ENCODE measurements at places on chromosomes 5 and 9.

DNA sequence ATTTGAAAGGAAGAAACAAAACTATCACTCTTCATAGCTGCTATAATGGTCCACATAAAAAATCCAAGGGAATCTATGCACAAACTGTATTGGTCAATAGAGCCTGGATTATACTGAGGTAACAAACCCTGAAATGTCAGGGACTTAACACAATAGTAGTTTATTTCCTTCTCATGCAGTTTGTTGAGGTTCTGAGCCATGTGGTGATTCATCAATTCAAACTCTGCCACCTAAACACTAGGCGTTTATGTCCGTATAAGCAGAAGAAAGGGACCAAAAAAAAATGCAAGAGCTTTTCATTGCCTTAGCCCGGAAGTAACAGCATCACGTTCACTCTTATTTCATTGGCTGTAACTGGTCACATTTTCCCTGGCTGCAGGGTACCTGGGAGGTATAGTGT lies 464.7 kb downstream of the ZSWIM6 start:
- DNase-seq: no peak

- no peak for DNase-seq
Observed at GRCh38 chr5:33997331-33997983, 10.4 kb downstream of the AMACR start.

GRCh38 chr5:172002840-172003512 lies 3.5 kb downstream of the FBXW11 start:
- no peak for DNase-seq

GRCh38 chr9:86046930-86047341 lies 52.4 kb downstream of the GOLM1 start:
- no peak for DNase-seq

DNA sequence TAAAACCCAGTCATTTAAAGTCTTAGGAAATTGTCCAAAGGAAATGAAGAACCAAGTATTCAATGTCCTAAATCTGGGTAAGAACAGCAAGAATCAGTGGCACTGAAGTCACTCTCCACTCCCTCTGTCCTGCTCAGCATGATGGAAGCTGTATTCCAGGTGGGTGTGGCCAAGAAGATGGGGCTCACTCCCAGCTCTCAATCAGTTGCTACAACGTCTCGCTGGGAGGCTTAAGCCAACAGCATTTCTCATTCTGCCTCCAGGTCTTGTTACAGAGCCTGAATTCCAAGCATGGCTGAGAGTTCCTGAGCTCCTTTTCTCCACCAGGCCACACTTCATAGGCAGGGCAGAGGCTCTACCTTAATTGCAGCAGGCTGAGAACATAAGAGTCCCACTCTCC lies 41.2 kb upstream of the TRIO start:
- DNase-seq: no peak

- DNase-seq: no peak
Observed at GRCh38 chr5:137054335-137054734, 444.8 kb downstream of the SPOCK1 start.

DNA sequence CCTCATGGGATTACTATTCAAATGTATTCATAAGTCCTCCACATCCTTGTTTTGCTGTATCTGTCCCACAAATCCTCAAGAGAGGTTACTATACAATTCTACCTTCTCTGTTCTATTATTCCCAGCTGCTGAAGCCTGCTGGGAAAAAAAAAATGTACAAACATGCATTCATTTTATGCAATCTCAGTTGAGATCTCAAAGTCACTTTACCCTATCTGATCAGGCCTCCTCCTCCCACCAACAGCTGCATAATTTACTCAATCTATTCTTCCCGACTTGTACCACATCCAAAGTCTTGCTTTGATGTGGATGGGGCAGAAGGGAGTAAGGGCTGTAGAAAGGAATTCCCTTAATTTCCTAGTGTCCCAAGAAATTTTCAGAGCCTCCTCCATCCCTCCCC lies 28.6 kb downstream of the PSIP1 start:
- no peak for DNase-seq

DNA sequence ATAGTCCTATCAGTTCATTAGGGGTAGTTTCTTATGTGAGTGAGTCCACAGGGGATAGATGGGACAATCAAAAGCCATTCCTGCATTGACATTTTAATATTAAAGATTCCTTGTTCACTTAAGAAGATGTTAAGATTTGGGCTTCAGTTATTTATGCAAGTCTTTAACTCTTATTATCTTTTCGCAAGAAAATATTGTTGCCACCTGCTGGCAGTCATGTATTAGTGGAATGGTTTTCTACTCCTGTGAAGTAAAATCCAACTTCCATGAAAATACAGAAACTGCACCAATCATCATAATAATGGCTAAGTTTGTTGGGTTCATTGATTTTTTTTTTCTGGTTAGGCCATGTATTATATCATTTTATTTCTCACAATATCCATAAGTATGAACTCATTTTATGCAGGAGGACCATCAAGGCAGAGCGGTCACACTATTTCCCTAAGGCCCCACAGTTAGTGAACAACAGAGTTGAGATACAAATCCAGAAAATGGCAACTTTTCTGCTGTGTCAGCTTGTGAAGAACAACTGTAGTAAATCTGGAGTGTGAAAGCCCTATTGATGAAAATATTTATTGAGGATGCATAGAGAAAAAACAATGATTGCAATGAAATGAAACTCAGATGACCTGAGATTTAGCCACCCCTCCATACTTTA lies 88.5 kb upstream of the TXNDC8 start:
- no peak for DNase-seq

- no peak for DNase-seq
Observed at GRCh38 chr5:81003811-81004386, 43.7 kb downstream of the RASGRF2 start.

GRCh38 chr9:97852399-97853055 lies 499 bp upstream of the FOXE1 start:
- no peak for DNase-seq

DNA sequence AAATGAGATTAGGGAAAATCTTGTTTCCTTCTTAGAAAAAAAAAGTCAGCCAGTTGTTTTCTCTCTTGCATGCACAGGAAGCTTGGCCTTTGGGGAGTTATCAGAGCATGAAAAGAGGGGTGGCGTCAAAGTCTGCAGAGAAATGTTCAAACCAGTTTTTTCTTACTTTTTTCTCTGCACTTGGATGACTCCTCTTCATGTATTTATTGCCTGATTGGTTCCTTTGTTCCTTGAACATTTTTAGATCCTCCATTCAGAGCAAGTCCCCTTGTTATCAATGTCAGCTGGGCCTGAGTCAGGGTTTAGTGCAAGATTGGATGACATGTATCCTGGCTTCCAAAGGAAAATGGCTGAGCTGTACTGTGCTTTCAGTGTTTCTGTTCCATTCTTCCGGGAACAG lies 392.6 kb upstream of the BRINP1 start:
- no peak for DNase-seq

- no peak for DNase-seq
Observed at GRCh38 chr5:77774981-77775789, 954 bp downstream of the TBCA start.

DNA sequence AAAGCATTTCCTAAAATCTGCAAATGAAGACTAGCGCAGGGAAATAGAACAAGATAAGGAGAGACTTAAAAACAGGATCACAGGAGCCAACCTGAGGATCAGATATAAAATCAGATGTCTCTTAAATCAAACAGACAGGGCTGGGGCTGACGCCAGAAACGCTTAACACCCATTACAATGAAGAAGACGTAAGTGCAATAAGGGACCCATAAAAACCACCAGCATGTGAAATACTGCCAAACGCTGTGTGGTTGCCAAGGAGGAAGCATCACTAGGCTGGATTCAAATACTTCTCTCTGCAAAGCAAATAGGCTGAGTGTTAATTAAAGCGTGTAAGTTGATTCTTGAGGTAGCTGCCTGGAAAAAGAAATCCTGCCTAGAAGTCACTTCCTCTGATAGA lies 74.4 kb upstream of the ATP10B start:
- DNase-seq: no peak

DNA sequence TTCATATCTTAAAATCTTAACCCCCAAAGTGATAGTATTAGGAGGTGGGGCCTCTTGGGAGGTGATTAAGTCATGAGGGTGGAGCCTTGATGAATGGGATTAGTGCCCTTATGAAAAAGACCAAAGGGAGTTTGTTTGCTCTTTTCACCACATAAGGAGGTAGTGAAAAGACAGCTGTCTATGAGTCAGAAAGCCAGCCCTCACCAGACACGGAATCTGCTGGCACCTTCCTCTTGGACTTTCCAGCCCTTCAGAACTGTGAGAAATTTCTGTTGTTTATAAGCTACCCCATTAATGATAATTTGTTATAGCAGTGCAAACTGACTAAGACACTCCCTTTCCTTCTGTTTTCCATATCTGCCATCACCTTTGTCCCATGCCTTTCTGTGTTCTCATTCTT lies 20.8 kb downstream of the IFNB1 start:
- DNase-seq: no peak

GRCh38 chr9:110451726-110452125 lies 114.1 kb upstream of the TXNDC8 start:
- no peak for DNase-seq

DNA sequence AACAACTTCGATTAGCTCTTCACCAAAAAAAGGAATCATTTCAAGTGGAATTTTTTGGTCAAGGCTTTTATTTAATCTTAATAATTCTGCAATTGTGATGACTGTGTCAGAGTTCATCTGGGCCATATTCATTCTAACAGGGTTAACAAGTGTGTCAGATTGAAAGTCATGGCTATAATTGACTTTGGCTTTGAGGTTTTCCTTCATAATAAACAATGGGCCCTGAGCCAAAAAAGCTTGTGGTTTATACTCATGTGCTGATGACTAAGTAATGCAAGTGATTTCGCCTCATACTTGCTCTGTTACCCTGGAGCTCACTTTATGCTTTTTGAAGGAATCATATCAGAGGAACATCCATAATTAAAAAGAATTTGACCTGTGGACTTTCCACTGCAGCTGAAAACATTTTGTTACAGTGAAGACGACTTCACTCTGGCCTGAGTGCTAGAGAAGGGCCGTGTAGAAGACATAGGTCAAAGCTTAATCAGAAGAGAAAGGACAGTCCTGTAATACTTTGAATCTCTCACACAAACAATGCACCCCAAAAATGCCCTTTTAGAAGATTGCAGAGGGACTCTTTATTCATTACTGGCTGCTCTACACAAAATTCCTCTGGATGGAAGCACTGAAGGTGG lies 101.7 kb downstream of the GDNF start:
- DNase-seq: no peak

- DNase-seq: no peak
Observed at GRCh38 chr9:87179553-87180340, 232.4 kb upstream of the GAS1 start.

- no peak for DNase-seq
Observed at GRCh38 chr5:143086908-143087637, 316.4 kb downstream of the NR3C1 start.

DNA sequence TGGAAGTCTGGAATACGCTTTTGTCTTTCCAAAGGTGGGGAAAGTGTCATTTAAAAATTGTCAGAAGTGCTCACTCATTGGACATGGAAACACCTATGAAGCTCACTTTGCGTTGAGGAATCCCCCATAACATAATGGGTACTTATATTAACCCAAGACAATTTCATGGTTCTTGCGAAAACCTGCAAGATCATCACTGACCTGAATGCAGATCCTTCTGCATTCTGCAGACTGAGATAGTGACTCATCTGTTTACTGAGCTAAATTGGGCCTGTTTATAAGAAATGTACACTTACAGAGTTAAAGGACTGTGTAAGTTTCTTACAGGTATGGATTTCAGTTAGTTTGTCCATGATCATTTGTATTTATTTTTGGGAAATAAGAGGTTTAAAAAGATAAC lies 153.0 kb downstream of the HMHB1 start:
- DNase-seq: no peak

GRCh38 chr9:127154003-127154389 lies 31.6 kb upstream of the ANGPTL2 start:
- no peak for DNase-seq

- no peak for DNase-seq
Observed at GRCh38 chr5:59246145-59246869, 647.2 kb downstream of the PDE4D start.

GRCh38 chr5:139664727-139665351 lies 16.7 kb downstream of the CXXC5 start:
- no peak for DNase-seq

DNA sequence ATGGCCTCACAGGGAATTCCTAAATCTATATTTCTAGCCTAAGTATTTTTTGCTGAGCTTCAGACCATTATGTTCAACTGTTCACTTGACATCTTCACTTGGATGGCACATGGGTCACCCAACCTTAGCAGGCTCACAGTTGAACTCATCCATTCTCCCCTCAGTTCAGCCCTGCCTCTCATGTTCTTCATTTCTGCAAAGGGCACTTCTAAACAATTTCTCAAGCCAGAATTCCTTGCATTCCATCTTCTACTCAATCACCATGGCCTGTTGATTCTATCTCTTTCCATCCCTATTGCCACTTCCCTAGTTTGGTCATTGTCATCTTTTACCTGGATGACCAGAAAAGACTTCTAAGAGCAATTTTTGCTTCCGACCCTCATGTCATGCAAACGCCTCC lies 7.3 kb upstream of the RGS3 start:
- DNase-seq: no peak

DNA sequence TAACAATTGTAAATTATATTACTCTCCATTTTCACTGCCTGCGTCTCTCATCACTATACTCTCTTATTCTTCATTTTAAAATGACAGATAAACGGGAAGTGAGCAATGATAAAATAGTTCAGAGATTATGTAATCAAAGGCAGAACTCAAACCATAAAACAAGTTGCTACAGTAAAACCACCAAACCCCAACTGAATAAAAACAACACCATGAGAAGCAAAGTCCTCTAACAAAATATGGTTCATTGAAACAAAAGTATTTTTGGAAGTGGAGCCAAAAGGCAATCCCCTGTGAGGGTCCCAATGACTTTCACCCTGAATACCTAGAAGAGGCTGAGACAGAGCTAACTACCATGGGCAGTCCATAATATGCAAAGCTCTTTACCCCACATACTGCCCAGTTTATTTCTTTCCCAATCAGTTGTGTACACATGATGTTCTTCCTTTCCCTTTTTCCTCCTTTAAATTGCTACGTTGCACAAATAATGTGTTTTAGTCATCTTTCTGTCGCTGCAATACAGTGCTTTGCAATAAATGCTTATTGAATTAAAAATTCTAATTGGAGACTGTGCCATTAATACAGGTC lies 64.0 kb upstream of the PTGER4 start:
- no peak for DNase-seq

- no peak for DNase-seq
Observed at GRCh38 chr5:64451551-64451950, 54.3 kb upstream of the RGS7BP start.

DNA sequence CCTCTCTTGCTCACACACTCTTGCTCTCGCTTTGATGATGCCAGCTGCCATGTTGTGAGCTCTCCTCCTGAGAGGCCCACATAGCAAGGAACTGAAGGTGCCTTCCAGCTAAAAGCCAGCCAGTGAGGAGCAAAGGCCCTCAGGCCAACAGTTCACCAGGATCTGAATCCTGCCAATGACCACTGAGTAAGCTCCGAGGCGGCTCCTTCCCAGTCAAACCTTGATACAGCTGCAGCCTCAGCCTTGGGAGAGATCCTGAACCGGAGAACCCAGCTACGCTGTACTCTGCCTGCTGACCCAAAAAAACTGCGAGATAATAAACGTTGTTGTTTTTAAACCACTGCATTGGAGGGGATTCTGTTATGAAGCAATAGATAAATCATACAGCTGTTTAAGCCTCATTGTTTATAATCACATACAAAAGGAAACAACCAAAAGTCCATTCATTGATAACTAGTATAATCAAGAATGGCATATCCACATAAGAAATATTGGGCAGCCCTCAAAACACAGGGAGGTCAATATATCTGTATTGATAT lies 49.0 kb upstream of the IFNK start:
- DNase-seq: no peak

Measured in stimulated activated CD4-positive, alpha-beta T cell treated with anti-CD3 and anti-CD28 coated beads, Interleukin-1b, Interleukin-23, amount 100 ng/mL, for 1 hour (primary cell).